Stimulated activated CD8-positive, alpha-beta memory T cell treated with anti-CD3 and anti-CD28 coated beads, Interleukin-4, amount 100 ng/mL, for 4 hours (primary cell): ENCODE measurements at places on chromosomes 6 and 20.

DNA sequence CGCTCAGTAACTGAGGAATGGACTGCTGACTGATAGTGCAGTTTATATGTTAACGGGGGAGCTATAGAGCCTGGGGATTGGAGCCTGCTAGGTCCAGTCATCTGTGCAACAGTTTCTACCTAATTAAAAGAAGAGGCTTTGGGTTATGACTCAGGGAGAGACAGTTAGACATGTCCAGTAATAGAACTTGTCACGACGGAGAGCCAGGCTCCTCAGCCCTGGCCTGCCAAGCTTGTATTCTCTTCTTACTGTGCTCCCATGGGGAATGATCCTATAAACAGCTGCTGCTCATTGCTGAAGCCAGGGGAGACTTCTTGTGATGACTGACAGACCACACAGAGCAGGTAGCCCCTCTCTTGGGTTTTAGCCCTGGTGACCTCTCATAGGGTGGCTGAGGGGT, 69.3 kb downstream of the SYNJ2 start:
- no peak for DNase-seq

- no peak for DNase-seq
Measured at GRCh38 chr6:22788038-22788437, 218.7 kb downstream of the HDGFL1 start.

GRCh38 chr20:41196653-41197225, 59.4 kb downstream of the PLCG1 start:
- DNase-seq = no peak

DNA sequence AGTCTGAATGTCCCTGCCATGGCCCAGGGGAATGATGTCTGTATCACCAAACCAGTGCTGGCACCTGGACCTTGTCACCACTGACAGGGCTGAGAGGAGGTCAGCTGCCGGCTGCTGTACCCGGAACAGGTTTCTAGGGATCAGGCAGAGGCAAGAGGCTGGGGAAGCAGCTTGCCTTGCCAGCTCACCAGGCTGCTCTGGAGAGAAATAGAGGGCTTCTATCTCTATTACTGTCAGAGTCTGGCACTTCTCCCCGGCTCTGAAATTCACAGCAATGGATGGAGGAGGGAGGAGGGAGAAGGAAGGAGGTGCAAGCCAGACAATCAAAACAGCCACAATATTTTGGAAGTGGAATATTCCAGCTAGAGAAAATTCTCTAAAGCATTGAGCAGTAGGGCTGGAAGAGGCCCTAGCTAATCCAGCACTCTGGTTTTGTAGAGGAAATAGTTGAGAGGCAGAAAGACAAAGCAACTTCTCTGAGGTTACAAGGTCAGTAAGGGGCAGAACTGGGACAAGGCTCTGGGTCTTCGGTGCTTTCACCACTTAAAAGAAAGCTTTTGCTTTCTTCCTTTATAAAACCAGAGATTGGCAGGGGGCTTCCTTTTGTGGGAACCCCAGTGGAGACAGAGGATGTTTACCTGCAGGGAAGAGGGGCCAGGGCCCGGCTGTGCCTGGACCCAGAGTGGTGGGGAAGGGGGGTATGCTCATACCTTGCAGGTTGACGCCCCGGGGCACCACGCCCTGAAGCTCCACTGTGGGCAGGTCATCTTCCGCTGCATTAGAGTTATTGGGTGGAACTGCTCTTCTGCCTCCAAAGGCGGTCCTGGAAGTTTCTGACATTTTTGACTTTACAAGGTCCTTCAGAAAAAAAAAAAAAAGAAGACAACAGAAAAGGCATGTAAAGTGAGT, 2.4 kb downstream of the F13A1 start:
- no peak for DNase-seq

GRCh38 chr6:167689751-167690150, 137.0 kb upstream of the AFDN start:
- DNase-seq = no peak

GRCh38 chr6:149037051-149037671, 280.4 kb upstream of the TAB2 start:
- no peak for DNase-seq

- no peak for DNase-seq
Measured at GRCh38 chr20:39547546-39548408, 585.6 kb downstream of the DHX35 start.
